ENCODE measurements at places on chromosomes 6 and 20. TPM values are rescaled to one million over a fixed set of nuclear protein-coding genes. Genes with fewer than 3 reads are reported as not detected.

DNA sequence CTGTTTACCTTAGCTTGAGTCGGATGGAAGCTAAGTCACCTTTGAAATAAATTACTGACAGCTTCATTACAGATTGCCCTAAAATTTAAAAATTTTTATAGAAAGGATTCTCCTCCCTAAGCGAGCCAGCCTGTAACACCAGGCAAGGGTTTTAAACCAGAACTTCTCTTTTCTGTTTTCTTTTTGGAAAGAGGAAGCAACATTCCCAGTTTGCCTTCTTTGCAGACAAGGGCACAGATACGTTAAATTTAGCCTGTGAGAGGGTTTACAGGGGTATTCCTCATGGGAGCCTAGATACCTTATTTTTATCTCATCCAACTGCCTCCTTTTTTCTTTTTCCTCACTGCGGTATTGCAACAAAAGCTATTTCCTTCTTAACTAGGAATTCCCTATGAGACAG, 45.0 kb downstream of the GNAS start:
- no peak for DNase-seq

DNA sequence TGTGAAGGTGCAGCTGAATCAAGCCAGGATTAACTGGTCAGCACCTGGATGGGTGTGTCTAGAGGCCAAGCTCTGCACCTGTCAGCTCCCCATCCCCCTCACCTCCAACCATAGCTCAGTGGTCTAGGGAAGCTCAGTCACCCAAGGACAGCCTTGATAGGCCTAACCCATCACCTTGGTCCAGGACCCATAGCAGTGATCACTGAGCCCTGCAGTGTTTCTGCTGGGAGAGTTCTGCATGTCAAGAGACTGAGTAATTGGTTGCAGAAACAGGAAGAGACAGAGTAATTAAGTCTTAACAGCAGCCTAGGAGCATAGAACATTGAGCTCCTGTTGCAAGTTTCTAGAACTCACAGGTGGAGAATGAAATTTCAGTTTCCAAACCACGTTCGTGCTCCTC, 18.7 kb upstream of the RALGAPB start:
- no peak for DNase-seq

- no peak for DNase-seq
Measured at GRCh38 chr20:6953611-6954010, 186.1 kb downstream of the BMP2 start.

DNA sequence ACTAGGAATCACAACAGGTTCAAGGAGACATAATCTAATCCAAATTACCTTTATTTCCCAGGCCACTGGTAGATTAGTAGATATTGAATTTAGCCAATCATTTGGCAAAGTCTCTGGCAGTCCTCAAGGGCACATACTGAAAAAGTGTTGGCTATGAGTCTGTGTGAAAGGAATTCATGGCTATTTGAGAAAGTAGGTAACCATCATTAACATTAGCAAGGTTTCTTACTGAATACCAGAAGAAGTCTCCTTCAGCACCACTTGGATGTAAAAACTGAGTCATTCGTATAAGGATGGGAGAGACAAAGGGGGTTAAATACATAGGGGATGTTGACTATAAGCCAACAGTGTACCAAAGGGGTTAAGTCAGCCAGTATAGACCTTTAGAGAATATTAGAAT, 36.7 kb downstream of the AGPAT4 start:
- no peak for DNase-seq

Gene BPIFB1
- not detected for total RNA-seq
